ENCODE measurements at places on chromosomes 13 and 19.

GRCh38 chr13:20672772-20673171, 30.7 kb upstream of the IL17D start:
- no peak for DNase-seq

- no peak for DNase-seq
Measured at GRCh38 chr13:62879071-62879470, 1463.4 kb upstream of the PCDH20 start.

GRCh38 chr13:45870232-45870631, 18.7 kb upstream of the SIAH3 start:
- DNase-seq, result peak; percentile 56

- no peak for DNase-seq
Measured at GRCh38 chr19:12015015-12015752, 20.3 kb downstream of the ZNF433 start.

DNA sequence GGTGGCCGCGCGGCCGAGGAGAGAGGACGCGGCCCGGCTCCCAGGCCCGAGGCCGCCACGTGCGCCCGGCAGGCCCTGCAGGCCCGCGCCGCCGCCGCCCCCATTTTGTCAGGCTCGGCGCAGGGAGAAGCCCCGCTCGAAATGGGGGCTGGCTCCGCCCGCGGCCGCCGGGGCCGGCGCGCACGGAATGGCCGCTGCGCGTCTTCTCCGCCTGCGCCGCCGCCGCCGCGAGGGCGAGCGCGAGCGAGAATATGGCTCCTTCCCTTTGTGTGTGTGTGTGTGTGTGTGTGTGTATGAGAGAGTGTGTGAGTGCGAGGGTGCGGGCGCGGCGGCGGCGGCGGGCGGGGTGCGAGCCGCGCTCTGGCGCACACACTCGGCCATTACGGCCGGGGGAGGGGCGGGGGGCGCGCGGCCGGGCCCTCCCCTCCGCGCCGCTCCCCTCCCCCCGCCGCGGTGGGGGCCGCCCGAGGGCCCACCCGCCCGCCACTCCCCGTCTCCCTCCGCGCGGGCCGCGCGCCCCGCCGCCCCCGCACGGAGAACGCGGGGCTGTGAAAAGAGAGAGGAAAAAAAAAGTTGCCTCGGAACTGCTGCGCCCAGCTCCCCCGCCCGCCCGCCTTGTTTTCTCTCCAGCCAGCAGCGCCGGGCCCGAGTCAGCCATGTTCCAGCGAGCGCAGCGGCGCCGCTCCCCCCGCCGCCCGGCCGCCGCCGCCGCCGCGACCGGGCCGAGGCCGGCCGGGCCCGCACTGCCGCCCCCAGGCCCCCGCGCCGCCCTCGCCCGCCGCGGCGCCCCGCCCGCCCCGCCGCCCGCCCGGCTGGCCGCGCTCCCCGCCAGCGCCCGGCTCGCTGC, 1.0 kb downstream of the HMGB1 start:
- peak; percentile 90 for DNase-seq

- no peak for DNase-seq
Measured at GRCh38 chr19:49741210-49741844, 21.8 kb downstream of the TSKS start.

GRCh38 chr13:94139393-94139995, 340.0 kb downstream of the DCT start:
- no peak for DNase-seq

DNA sequence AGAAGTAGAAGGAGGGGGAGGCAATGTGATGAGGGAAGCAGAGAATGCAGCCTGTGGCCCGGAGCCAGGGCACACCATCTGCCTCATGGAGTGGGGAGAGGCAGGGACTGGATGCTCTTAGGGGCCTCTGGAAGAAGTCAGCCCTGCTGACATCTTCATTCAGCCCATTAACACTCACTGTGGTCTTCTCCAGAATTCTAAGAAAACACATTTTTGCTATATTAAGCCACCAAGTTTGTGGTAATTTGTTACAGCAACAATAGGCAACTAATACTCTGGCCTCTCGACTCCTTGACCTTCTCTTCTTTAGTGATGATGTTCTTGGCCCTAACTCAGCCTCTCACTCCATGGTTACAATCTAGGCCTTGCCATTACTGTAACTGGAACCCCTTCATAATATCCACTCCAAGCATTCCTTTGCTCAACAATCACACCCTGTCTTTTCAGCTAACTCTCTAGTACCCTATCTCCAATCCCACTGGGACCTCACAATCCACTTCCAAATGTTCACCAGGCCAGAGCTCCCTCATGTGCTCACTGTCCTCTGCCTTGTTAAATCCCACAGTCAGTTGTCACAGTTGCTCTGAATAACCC, 98.5 kb downstream of the MIPEP start:
- DNase-seq, result no peak

DNA sequence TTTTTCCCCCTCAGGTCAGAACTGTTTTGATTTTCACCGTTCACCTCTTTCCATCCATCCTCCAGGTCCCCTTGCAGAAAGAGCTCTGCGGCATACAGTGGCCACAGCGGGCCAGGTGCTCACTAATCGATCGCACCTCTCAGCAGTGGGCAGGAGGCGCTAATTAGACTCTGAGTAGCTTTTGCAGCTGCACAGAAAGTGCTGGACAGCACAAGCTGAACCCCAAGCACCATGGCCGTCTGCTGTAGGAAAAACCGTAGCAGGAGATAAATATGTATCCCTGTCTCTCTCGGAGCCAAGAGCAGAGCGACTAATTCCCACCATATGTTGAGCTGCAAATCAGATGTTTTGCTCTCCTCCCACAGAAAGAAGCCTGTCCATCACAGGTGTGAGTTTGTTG, 54.4 kb downstream of the PEX11G start:
- no peak for DNase-seq

GRCh38 chr19:38021352-38021751, 114.3 kb downstream of the SIPA1L3 start:
- no peak for DNase-seq

- no peak for DNase-seq
Measured at GRCh38 chr13:37510441-37510840, 88.1 kb downstream of the POSTN start.

- DNase-seq, result no peak
Measured at GRCh38 chr13:99868767-99869166, 102.8 kb downstream of the ZIC5 start.

- no peak for DNase-seq
Measured at GRCh38 chr13:46593398-46593797, 40.4 kb downstream of the LRCH1 start.

DNA sequence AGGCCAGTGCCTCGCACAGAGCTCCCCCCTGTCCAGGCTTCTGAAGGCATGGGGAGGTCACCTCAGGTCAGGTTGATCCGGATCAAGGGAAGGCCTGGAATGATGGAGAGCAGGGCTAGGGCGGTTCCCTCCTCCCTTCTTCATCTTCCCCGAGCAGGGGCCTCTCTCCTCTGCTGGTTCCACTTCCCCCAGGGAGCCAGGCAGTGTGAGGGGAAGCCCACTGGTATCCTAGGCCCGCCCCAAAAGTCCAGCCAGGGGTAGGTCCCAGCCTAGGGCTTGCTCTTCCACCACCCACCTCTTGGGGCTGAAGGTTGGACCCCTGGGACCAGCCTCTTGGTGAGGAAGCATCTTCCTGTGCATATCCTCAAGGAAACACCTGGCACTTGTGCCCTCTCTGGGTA, 16.4 kb upstream of the PRR19 start:
- no peak for DNase-seq
